Nucleus accumbens (tissue), 56 donors: ENCODE measurements at places on chromosomes 3 and 15.

DNA sequence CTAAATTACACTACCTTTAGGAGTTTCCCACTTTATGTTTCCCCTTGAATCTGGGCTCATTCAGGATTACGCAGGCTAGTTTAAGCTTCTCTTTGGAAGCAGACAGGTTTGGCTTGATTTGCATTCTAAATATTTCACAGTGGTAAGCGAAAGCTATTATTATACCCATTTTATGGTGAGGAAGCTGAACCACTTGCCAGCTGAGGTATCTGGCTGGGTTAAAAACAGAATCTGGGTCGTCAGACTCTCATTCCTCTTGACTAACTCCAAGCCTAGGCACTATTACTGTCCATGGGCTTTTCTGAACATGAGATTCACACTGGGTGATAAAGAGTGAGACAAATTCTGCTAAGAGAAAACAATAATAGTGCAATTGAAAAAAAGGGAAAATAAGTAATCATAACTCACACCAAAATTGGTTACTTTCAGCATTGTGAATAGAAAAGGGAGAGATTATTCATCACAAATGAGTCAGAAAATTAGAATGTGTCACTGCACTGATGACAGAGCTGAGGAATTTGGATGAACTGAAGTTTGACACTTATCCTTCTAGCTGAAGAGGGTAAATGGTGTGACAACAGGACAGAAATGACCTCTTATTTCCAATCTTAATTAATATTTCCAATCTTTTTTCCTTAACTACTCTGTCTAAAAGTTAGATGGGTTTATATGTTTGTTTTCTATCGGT is 211.3 kb downstream of the TIGIT start:
- DNase-seq = no peak

- DNase-seq = no peak
These were observed 533.5 kb downstream of the NAALADL2 start for GRCh38 chr3:175392653-175393052.

DNA sequence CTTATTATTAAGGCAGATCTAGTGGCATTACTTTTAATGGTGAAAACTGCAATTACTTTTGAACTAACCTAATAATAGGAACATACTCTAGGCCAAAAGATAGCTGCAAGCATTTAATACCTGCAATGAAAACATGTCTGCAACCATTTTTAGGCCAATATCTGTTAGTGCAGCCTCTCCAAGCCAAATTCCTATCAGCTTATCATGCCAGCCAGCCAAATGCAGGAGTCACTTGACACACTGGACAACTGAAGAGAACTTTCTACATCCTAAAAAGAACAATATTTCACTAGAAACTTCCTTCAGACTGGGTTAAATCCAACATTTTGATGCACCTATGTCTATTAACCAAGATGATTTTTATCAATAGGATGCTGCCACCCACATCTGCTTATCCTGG is 33.8 kb downstream of the CCDC54 start:
- DNase-seq = no peak

- no peak for DNase-seq
These were observed 165.2 kb upstream of the HES1 start for GRCh38 chr3:193970773-193971206.

DNA sequence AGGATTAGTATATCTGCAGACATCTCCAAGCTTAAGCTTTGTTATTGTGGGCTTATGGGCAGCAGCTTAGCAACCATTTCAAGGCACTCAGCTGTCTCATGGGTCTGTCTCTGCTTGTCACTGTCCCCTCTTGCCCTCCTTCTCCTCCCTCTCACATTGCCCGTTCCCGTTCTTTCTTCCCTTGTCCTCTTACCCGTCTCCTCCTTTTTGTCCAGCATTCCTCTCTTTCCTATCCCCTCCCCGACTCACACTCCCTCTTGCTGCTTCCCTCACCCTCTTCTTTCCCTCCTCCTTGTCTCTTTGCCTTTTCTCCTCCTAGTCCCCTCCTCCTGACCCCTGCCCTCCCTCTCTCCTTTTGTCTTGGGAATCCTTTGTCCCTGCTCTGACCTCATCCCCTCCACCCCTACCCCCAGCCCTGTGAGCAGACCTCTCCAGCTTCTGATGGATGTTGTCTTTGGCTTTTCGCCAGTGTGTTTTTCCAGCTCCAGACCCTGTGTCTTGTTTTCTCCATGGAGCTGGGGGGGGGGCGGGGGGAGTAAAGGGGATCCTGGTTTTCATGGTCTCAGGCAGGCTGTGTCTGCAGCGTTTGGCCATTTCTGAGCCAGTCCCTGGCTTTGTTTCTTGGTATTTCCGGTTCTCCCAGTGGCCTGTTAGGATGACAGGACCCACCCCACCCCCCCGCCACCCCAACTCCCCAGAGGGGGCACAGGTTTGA is 47.9 kb upstream of the TRAK1 start:
- no peak for DNase-seq

DNA sequence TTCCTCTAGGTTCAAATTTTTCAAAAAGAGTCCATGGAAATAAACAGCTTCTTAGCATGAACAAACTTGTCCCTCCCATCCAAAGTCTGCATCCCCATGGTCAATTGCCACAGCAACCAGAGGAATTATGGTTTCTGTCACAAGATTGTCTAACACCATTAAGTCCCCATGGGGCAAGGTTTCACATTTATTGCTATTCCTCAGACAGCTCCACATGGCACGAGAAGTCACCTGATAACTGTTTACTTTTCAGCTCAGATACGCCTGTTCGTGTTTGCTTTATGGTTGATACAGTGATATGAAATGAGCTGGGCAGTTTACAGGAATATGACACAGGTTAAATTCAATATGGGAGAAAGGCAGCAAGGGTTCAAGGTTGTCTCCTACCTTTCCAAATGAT is 37.9 kb upstream of the MUC13 start:
- DNase-seq = no peak

GRCh38 chr15:72787526-72787925 is 4.0 kb upstream of the ADPGK start:
- DNase-seq = no peak

DNA sequence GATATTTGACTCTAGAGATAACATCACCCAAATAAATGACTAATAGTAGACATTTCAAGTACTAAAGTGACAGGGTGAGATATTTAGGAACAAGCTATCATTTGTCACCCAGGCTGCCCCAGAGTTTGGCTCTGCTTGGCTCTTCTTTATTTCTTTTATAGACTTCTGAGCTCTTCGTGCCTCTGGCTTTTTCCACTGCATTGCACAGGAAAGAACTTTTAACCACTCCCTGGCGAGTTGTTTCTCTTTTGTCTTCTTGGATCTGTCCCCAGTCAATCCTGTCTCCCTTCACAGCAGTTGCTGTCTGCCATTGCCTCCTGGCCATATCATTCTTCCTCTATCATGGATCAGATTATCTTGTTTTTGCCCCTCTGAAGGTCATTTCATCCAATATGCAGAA is 339.2 kb upstream of the DCBLD2 start:
- no peak for DNase-seq

DNA sequence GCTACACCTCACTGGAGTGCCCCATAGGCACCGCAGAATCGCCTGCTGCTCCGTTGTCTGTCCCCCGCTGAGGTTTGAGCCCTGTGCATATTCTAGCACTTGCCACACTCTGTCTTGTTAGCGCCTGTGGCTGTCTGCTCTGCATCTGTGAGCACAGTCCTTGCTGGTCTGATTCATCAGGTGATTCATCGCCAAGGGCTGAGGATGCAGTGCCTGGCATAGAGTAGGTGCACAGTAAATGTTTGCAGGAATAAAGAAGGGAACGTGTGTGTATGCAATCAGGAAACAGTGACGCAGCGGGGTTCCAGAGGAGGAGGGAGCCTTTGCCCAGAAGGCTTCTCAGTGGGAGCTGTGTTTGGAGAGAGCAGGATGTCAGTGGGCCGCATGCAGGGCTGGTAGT is 124.0 kb upstream of the PLXNA1 start:
- peak; percentile 69 for DNase-seq

DNA sequence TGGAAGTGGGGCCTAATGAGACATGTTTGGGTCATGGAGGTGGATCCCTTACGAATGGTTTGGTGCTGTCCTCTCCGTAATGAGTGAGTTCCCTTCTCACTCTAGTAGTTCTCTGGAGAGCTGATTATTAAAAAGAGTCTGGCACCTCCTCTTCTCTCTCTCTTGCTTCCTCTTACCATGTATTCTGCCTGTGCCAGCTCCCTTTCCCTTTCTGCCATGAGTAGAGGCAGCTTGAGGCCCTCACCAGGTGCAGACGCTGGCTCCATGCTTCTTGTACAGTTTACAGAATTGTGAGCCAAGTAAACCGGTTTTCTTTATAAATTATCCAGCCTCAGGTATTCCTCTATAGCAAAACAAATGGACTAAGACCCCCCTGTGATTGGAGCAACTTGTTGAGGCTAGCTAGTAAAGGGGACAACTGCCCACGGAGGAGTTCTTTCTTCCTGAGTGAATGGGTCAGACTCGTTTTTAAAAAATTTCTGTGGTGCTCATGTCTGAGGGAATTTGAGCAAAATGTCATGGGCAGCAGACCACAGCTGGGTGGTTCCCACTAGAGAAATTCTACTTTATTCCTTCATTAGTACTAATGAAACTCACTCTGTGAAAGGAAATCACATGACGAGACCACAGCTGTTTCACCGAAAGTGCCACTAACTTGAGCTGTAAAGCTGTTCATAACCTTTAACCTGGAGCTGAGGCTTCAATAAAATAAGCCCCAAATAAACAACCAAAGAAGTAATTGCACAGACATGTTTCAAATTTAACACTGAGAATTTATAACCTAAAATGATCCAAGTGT is 210.0 kb downstream of the NFKBIZ start:
- no peak for DNase-seq

DNA sequence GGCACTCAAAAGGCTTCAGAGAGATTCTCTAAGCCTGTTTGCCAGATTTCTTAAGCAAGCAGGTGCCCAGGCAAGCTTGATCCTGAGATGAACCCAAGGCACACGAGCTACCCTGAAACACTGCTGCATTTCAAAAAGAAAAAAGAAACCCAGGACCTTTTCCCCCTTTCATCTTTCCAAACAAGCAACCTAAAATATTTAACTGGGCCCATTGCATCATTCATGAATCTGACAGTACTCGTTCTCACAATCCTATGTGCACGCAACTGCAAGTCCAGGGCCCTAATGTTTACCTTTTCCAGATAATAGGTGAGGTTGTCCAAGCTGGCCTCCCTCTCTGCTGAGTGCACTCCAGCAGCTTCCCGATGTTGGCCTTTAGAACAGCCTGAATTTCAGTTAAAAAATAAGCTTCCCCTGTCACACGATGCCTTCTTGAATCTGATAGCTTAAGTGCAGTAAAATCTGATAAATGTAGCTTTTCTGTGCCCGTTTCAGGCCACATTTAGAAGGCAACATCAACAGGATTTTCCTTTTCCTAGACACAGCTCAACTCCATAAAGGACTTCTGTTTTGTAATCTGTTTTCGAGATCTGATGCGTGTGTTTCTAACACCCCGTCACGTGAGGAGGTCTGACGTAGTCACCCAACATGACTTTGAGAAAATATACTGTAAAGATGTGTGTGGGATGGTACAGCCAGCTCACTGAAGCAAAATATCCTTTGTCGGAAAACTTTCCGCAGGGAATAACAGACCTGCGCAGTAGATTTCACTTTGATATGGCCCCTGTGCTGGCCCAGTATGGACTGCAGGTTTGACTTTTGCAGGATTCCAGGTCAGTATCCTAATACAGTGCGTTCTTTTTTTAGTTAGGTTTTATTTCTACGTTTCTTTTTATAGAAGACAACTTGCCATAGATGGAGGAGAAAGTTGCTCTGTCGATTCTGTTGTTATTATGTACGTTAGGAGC is 55.1 kb upstream of the RASA2 start:
- peak; percentile 37 for DNase-seq

- DNase-seq = no peak
These were observed 1.4 kb upstream of the AQP9 start for GRCh38 chr15:58136731-58137130.

- DNase-seq = no peak
These were observed 350.3 kb upstream of the ZNF385D start for GRCh38 chr3:22101351-22101750.

DNA sequence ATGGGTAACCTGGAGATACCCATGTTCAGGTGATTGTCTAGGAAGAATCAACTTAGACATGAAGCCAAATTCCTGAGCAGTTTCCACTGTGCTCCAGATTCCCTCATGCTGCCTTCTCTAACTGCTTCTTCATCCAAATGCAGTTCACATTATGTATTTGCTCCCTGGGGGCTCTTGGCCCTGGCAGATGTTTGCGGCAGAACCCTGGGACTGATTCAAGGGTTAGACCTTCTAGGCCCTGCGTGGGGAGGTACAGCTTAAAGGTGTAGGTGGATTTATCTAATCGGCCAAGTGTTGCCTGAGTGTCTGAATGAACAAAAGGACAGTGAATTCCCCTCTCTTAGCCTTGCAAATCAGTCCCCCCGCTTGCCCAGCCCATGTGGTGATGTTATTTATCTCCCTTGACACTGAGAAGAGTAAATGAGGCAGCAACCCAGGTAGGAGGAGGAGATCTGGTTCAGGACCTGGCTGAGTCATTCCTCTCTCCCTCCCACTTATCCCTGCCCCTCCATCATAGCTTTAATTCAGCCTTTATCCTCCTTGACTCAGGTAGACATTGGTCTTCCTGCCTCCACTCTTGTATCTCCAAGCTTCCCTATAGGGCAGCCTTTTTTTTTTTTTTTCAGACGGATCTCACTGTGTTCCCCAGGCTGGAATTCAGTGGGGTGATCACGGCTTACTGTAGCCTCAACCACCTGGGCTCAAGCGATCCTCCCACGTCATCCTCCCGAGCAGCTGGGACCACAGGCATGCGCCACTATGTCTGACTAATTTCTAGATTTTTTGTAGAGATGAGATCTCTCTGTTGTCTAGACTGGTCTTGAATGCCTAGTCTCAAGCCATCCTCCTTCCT is 54.8 kb downstream of the MAGEF1 start:
- DNase-seq = no peak

GRCh38 chr15:83854321-83854720 is 200.4 kb downstream of the ADAMTSL3 start:
- DNase-seq = no peak

DNA sequence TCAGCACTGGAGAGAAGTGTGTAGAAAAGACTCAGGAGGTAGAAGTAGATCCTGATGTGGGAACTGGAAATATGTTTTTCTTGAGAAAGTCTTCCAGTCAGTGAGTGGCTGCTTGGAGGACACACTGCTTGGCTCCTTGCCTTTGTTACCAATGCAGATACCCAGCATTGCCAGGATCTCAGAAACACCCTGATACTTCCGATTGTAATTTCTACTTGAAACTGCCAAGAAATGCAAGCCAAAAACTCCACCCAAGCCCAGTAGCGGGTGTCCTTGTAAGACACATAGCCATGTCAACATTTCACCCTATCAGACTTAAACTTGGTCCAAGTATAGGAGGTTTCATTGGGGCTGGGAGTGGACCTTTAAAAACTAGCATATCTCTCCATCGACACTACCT is 141.8 kb downstream of the ALDH1A2 start:
- no peak for DNase-seq

GRCh38 chr15:50636146-50636545 is 50.5 kb downstream of the TRPM7 start:
- no peak for DNase-seq

GRCh38 chr3:24589931-24590880 is 95.6 kb upstream of the THRB start:
- DNase-seq = no peak

DNA sequence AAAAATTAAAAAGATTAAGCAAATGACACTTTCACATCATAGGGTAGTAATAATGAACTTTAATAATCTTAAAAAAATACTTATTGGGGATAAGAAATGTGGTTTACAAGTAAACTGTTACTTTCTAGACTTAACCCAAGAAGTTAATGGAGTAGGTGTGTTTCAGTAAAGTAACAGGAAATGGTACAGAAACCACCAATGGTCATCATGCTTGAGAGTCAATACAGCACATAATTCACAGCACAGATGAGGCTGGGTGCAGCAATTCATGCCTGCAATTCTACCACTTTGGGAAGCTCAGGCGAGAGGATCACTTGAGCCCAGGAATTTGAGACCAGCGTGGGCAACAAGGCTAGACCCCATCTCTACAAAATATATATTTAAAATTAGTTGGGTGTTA is 11.5 kb upstream of the USP50 start:
- DNase-seq = no peak
